ENCODE measurements at places on chromosomes 5 and 9. TPM values are rescaled to one million over a fixed set of nuclear protein-coding genes. Genes with fewer than 3 reads are reported as not detected.

IGIP gene
- 15.1 TPM for total RNA-seq

SAPCD2 gene
- total RNA-seq, result 0.16 TPM

ZNG1E gene
- total RNA-seq, result 62.2 TPM

NDST1 gene
- total RNA-seq, result 1.6 TPM

PLAC8L1 gene
- total RNA-seq, result 1.00 TPM

GABRA1 gene
- total RNA-seq, result not detected

GADD45G gene
- total RNA-seq, result 0.59 TPM

FCN2 gene
- total RNA-seq, result not detected

PCA3 gene
- not detected for total RNA-seq

MYOZ3 gene
- total RNA-seq, result not detected

PLPPR1 gene
- not detected for total RNA-seq

ADAMTS6 gene
- total RNA-seq, result 2.6 TPM

SEC16A gene
- total RNA-seq, result 83.0 TPM

DNA sequence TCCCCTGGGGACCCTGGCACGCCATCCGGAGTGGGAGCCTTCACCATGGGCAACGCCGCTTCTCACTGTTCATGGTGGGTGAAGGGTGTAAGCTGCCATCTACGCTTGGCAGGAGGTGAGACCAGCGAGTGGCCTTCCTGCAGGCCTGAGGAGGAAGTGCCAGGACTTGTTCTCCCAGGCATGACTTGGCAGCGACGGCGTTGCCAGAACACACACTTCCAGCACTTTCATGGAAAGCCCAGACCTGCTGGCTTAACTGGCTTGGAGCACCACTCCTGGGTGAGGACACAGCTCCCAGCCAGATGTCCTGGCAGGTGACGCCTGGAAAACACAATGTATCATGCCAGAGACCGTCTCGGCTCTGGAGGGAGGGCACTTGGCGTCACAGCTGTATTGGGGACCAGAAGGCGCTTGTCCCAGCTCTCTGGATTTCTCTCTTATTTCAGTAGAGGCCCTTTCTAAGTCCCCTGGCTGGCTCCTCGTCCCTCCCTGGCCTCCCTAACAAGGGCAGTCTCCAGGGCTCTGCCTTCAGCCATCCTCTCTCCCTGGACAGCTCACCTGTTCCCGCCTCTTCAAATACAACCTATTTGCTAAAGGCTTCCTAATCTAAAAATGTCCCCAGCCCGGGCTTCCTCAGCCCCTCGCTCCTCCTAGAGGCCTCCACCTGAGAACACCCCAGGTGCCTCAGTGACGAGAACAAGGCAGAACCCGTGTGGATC lies 188.3 kb downstream of the OLFM1 start:
- H3K4me1 ChIP-seq, result no peaks in the 10 kb centered on the region
- no peak for DNase-seq
- H3K4me3 ChIP-seq, result no peak overlapping the region
- no peak overlapping the region for H3K27ac ChIP-seq

GRCh38 chr5:172162323-172162986 lies 25.6 kb downstream of the STK10 start:
- no peaks in the 10 kb centered on the region for H3K27me3 ChIP-seq
- no peak overlapping the region for H3K4me3 ChIP-seq
- peaks cover 35% of the 10 kb centered on the region for H3K36me3 ChIP-seq
- peak overlapping the region; percentile 43 for H3K27ac ChIP-seq

GRCh38 chr9:134870746-134871662 lies 9.6 kb upstream of the FCN2 start:
- no peaks in the 10 kb centered on the region for H3K36me3 ChIP-seq
- no peaks in the 10 kb centered on the region for H3K27me3 ChIP-seq
- no peak for DNase-seq
- no peak overlapping the region for H3K4me3 ChIP-seq
- no peak overlapping the region for H3K27ac ChIP-seq
- H3K4me1 ChIP-seq, result no peaks in the 10 kb centered on the region

GRCh38 chr9:38035873-38036272 lies 33.2 kb downstream of the SHB start:
- DNase-seq, result no peak
- H3K4me3 ChIP-seq, result no peak overlapping the region
- no peaks in the 10 kb centered on the region for H3K4me1 ChIP-seq
- H3K27me3 ChIP-seq, result no peaks in the 10 kb centered on the region

- peak; percentile 14 for DNase-seq
- no peak overlapping the region for H3K4me3 ChIP-seq
- no peaks in the 10 kb centered on the region for H3K4me1 ChIP-seq
- H3K36me3 ChIP-seq, result no peaks in the 10 kb centered on the region
- no peaks in the 10 kb centered on the region for H3K27me3 ChIP-seq
- no peak overlapping the region for H3K27ac ChIP-seq
Measured at GRCh38 chr9:89919171-89919681, 314.4 kb downstream of the GADD45G start.

DNA sequence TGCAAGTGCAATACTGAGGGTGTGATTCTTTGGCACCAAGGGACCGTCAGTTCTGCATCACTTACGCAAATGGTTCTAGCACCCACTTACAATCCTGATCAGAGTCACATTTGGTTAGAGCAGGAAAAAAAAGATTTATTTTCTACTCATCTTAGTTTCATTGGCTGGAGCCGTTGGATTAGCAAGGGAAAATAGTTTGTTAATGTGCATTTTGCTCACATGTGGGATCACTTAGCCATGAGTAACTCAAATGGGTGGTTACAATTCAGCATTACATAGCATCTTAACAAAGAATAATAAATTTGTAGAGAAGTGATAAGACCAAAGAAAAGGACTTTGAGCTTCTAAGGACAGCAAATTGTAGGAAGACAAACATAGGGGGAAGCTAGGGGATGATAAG lies 216.9 kb downstream of the AUH start:
- H3K27me3 ChIP-seq, result no peaks in the 10 kb centered on the region
- H3K4me3 ChIP-seq, result no peak overlapping the region

DNA sequence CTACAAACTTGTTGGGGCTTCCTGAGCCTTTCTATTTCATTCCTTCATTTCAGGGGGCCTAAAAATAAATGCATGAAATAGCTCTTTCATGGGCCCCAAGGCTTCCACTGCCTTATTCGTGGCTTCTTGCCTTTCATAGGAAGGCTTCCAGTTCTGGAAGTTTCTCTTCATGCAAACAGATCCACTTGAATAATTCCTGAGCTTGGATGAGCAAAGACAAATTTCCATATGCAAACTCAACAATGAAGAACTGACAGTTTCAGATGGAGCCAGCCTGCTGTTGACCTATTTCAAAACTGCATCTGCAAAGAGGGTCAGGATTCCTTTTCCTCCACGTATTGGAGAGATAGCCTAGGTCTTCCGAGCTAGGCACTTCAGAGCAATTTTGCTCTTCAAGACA lies 142.1 kb downstream of the MLLT3 start:
- no peaks in the 10 kb centered on the region for H3K36me3 ChIP-seq
- no peaks in the 10 kb centered on the region for H3K27me3 ChIP-seq
- H3K4me1 ChIP-seq, result peaks cover 9% of the 10 kb centered on the region
- H3K27ac ChIP-seq, result no peak overlapping the region
- no peak for DNase-seq

DNA sequence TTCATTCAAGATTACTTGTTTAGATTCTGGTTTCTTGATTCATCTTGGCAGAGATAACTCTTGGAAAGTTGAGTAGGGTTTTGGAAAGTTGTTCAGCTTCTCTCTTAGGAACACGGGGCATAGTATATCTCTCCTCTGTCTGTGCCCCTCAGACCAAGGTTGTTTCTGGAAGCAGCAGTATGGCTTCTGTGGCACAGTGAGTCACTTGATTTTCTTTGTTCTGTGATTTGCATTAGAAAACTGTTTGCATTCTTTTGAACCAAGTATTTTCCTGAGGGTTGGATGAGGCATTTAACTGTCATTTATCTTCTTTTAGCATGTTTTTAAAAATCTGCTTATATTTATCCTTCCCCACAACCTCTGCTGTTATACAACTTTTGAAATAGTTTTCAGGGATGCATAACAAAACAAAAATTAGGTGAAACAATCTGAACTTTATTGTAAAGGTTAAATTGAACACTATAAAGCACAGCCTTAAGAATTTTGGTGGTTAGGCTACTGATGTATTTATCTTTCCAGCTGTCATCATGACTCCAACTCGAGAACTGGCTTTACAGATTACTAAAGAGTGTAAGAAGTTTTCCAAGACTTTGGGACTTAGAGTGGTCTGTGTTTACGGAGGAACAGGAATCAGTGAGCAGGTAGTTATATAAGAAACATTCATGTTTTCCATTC lies 26.5 kb downstream of the DDX46 start:
- H3K27ac ChIP-seq, result no peak overlapping the region
- DNase-seq, result no peak
- no peaks in the 10 kb centered on the region for H3K27me3 ChIP-seq
- no peak overlapping the region for H3K4me3 ChIP-seq
- H3K36me3 ChIP-seq, result peaks cover 11% of the 10 kb centered on the region

- no peaks in the 10 kb centered on the region for H3K27me3 ChIP-seq
- H3K4me3 ChIP-seq, result no peak overlapping the region
- DNase-seq, result no peak
Measured at GRCh38 chr5:125484272-125484741, 737.9 kb upstream of the ZNF608 start.

GRCh38 chr5:6401410-6401809 lies 23.1 kb upstream of the MED10 start:
- no peaks in the 10 kb centered on the region for H3K4me1 ChIP-seq
- H3K27me3 ChIP-seq, result no peaks in the 10 kb centered on the region
- H3K36me3 ChIP-seq, result no peaks in the 10 kb centered on the region
- no peak for DNase-seq

DNA sequence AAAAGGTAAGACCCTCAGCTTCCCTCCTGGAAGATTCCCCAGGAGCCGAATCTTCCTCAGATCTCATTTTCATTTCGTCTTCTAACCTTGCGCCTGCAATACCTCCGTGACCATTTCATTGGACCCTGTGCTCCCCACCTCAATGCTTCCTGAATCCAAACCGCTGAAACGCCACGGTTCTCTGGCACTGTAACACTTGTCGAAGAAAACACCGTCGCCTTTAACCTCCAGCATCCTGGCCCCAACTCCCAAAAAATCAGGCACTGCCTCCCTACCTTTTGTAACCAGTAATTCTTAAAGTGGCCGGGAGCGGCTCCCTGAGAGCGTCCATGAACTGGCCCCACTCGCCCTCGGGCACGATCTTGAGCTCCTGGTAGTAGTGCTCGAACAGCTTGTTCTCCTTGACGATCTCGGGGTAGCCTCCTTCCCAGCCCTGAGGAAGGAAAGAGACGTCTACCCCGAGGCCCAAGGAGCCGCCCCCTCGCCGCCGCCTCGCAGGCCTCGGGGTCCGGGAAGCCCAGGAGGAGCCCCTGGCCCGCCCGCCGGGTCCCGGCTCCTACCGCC lies 438 bp downstream of the NSUN2 start:
- H3K4me3 ChIP-seq, result peak overlapping the region; percentile 92
- H3K4me1 ChIP-seq, result peaks cover 22% of the 10 kb centered on the region
- H3K36me3 ChIP-seq, result peaks cover 11% of the 10 kb centered on the region

- H3K27me3 ChIP-seq, result no peaks in the 10 kb centered on the region
- H3K36me3 ChIP-seq, result no peaks in the 10 kb centered on the region
- no peak for DNase-seq
- H3K27ac ChIP-seq, result no peak overlapping the region
Measured at GRCh38 chr9:114282926-114283325, 40.0 kb upstream of the ORM1 start.

DNA sequence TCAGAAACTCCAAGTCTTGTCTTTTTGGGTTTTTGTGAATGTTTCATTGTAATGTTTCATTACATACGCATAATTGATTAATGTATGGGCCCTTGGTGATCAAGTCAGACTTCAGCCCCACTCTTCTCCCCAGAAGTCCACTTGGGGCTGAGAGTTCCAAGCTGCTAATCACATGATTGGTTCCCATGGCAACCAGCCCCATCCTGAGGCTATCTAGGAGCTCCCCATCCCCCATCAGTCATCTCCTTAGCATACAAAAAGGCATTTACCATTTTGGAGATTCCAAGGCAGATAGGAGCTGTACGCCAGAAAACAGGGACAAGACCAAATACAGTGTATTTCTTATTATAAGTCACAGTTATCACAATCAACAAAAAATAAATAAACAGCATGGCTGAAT lies 22.9 kb upstream of the SYK start:
- H3K27me3 ChIP-seq, result no peaks in the 10 kb centered on the region
- DNase-seq, result no peak
- no peak overlapping the region for H3K4me3 ChIP-seq
- no peak overlapping the region for H3K27ac ChIP-seq
- no peaks in the 10 kb centered on the region for H3K36me3 ChIP-seq
- no peaks in the 10 kb centered on the region for H3K4me1 ChIP-seq

GRCh38 chr9:79104216-79104615 lies 467.5 kb upstream of the TLE4 start:
- DNase-seq, result no peak
- H3K36me3 ChIP-seq, result no peaks in the 10 kb centered on the region
- no peak overlapping the region for H3K27ac ChIP-seq

DNA sequence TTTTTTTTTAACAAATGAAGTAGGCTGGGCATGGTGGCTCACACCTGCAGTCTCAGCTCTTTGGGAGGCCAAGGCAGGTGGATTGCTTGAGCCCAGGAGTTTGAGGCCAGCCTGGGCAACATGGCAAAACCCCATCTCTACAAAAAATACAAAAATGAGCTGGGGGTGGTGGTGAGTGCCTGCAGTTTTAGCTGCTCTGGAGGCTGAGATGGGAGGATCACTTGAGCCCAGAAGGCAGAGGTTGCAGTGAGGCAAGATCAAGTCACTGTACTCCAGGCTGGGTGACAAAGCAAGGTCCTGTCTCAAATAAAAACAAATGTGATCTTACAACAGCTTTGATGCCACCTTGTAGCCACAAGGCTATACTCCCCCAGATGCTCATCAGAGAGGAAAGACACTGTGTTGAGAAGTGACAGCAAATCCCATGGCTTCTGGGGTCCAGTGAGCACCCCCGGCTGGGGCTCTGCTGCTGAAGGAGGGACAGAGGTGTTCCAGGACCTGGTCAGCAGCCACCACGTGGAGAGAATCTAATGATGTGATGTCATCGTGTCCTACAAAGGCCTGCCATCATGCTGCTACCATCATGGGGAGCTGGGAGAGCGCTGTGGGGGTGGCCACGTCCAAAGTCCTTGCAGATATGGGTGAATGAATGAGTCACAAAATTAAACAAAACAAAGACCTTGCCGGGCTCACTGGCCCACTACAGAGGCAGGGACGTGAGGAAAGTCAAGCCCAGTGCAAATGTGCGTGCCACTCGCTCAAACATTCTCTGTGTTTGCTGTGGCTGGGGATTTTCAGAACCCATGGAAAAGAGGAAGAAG lies 60.7 kb downstream of the PRRT1B start:
- H3K36me3 ChIP-seq, result peaks cover 69% of the 10 kb centered on the region
- H3K27ac ChIP-seq, result no peak overlapping the region
- no peak overlapping the region for H3K4me3 ChIP-seq

GRCh38 chr9:34536685-34537084 lies 13.9 kb upstream of the ENHO start:
- H3K27me3 ChIP-seq, result no peaks in the 10 kb centered on the region
- H3K4me1 ChIP-seq, result no peaks in the 10 kb centered on the region
- H3K27ac ChIP-seq, result no peak overlapping the region
- H3K4me3 ChIP-seq, result no peak overlapping the region

GRCh38 chr9:133609311-133610098 lies at the start of gene FAM163B:
Gene FAM163B, minus strand, starts transcription at chr9:133609389. Its CDS starts 29,166 bp downstream, at chr9:133580223.
- H3K27ac ChIP-seq, result no peak within 1 kb of the TSS
- no peak within 1 kb of the TSS for H3K4me3 ChIP-seq
- peaks cover 12% of the 10 kb centered on the region for H3K27me3 ChIP-seq
- no peaks in the 10 kb centered on the region for H3K4me1 ChIP-seq
- H3K36me3 ChIP-seq, result no peaks in the 10 kb centered on the region

Data from naive thymus-derived CD4-positive, alpha-beta T cell (primary cell).